ENCODE measurements at places on chromosomes 7 and 10. TPM values are rescaled to one million over a fixed set of nuclear protein-coding genes. Genes with fewer than 3 reads are reported as not detected.

- DNase-seq = no peak
- H3K27me3 ChIP-seq = peaks cover 4% of the 10 kb centered on the region
- no peaks in the 10 kb centered on the region for H3K36me3 ChIP-seq
These were observed 692.0 kb upstream of the IGFBP3 start for GRCh38 chr7:46613116-46613515.

DNA sequence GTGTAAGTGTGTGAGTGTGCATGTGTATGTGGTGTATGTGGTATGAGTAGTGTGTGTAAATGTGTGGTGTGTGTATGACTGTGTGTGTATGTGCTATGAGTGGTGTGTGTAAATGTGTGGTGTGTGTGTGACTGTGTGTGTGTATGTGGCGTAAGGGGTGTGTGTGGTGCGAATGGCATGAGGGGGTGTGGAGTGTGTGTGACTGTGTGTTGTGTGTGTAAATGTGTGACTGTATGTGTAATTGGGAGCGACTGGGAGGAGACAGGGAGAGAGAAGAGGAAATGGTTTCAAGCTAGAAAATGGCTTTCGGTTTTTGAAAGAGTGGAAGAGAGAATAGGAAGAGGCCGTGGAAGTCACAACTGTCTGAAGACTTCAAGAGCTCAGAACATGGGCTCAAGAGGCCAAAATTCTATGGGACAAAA lies 23.6 kb upstream of the GATAD1 start:
- H3K4me3 ChIP-seq = peak overlapping the region; percentile 12
- H3K36me3 ChIP-seq = no peaks in the 10 kb centered on the region
- no peak for DNase-seq
- H3K4me1 ChIP-seq = peaks cover 17% of the 10 kb centered on the region
- peaks cover 4% of the 10 kb centered on the region for H3K27me3 ChIP-seq

NME8 gene
- not detected for total RNA-seq

DNA sequence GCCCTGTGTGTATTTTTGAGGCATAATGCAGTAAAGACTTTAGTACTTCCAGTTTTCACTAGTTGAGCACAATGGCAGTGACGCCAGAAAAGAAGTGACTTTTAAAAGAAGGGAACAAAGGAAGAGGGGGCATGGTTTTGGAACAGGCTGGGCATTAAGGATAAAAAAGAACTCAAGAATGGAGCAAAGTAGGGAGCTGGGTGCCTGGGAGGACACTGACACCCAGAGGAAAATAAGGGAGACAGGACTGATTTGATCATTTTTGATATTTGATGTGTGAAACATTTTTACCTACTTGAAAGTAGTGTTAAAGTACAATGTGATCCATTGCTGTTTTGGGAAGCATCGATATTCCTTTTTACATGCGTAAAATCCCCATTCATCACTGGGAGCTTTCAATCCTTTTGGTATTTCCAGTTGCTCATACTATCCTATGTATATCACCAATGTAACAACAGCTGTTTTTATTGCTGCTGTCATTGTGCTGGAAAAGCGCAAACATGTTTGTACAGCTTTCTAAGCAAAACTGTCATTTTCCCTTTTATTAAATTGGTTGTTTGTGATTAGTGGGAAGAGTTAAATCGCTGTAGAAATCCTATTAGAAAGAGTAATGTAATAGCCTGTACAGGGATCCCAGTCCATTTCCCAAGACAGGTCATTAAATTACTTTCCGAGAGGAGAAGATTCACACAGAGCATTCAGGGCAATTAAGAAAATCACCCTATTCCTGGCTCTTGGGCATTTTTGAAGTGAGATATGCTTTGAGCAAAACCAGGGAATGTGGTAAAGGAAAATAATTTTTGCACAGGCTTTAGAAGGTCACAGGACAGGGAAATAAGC lies 85.2 kb downstream of the ADAM12 start:
- H3K4me1 ChIP-seq = peaks cover 10% of the 10 kb centered on the region
- DNase-seq = peak; percentile 5
- H3K27me3 ChIP-seq = no peaks in the 10 kb centered on the region

FEZF1 gene
- total RNA-seq = not detected

DNA sequence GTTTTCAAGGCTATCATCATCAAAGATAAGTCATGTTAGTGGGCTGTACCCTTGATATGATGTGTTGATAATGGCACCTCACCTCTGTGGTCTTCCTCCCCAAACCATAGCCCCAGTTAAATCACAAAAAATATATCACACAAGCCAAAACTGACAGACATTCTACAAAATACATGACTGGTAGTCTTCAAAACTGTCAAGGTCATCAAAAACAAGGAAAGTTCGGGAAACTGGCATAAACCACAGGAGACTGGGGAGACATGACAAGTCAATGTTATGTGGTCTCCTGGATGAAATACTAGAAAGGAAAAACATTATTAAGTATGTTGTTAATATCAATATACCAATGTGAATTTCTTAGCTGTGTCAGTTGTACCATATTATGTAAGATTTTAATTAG lies 279.5 kb upstream of the FZD1 start:
- no peak overlapping the region for H3K4me3 ChIP-seq
- peaks cover 22% of the 10 kb centered on the region for H3K36me3 ChIP-seq
- H3K4me1 ChIP-seq = no peaks in the 10 kb centered on the region
- no peak for DNase-seq
- no peak overlapping the region for H3K27ac ChIP-seq
- no peaks in the 10 kb centered on the region for H3K27me3 ChIP-seq

CALML3 gene
- not detected for total RNA-seq

ZP3 gene
- 25.8 TPM for total RNA-seq

- peaks cover 21% of the 10 kb centered on the region for H3K4me1 ChIP-seq
- peak; percentile 52 for DNase-seq
- peaks cover 22% of the 10 kb centered on the region for H3K27me3 ChIP-seq
- H3K4me3 ChIP-seq = no peak overlapping the region
- no peak overlapping the region for H3K27ac ChIP-seq
- no peaks in the 10 kb centered on the region for H3K36me3 ChIP-seq
These were observed 45.7 kb upstream of the RBM33 start for GRCh38 chr7:155598810-155599210.

SPDYE9 gene
- total RNA-seq = not detected

INHBA gene
- 27.5 TPM for total RNA-seq

- H3K4me1 ChIP-seq = peaks cover 7% of the 10 kb centered on the region
- DNase-seq = no peak
- H3K4me3 ChIP-seq = no peak overlapping the region
- no peaks in the 10 kb centered on the region for H3K36me3 ChIP-seq
- no peak overlapping the region for H3K27ac ChIP-seq
These were observed 207.8 kb downstream of the TFEC start for GRCh38 chr7:115822801-115823200.

TMEM176A gene
- not detected for total RNA-seq

DNA sequence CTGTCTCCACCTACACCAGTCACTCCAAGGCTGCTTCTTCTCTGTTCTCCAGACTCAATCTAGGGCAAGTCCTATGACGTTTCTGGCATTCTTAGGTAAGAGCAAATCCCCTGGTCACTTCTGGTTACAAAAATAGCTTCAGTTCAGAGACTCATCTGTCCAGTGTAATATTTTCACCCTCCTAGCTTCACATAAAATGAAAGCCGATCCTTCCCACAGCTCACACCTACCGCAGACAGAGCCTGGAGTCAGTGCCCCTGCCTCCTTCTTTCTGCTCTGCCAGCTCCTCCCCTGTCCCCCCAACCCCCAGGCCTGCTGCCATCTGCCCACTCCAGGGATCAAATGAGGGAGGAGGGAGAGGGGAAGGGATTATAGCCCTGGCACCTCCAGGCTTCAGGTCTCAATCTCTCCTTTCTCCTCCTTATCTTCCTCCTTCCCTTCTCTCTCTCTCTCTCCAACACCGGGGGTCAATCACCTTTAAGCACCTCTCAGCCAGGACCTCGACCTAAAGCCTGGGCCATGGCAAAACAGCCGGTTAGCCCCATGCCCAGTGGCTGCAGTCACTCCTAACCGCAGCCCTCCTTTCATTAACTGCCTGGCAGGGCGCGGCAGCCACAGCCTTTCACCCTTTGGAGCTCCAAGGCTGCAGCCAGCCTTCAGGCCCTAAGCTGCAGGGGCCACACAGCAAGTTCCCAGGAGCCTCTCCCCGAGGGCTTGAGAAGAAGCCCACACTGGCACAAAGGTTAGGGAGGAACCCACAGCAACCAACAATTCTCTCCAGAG lies 292.6 kb upstream of the MGMT start:
- no peak overlapping the region for H3K27ac ChIP-seq
- H3K36me3 ChIP-seq = no peaks in the 10 kb centered on the region
- no peak overlapping the region for H3K4me3 ChIP-seq
- DNase-seq = no peak
- H3K27me3 ChIP-seq = no peaks in the 10 kb centered on the region

DNA sequence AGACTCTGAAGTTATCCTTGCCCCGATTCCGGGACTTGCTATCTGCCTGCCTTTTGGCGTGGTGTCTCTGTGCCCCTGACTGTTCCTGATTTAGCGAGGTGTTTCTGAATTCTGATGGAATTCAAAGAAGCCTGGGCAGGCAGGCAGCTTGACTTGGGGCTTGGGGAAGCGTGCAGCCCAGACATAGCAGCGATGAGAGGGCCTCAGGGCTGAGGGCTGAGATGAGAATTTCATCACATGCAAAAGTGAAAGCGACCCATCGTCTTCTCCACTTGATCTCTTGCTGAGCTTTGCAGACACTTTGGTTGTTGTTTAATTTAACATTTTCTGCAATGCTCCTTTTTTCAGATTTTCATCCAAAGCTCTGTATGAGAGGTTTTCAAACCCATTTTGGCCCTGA lies 57.8 kb downstream of the TCF7L2 start:
- H3K27ac ChIP-seq = peak overlapping the region; percentile 57
- H3K4me3 ChIP-seq = peak overlapping the region; percentile 84
- H3K4me1 ChIP-seq = peaks cover 31% of the 10 kb centered on the region
- no peak for DNase-seq
- H3K36me3 ChIP-seq = peaks cover 30% of the 10 kb centered on the region

DNA sequence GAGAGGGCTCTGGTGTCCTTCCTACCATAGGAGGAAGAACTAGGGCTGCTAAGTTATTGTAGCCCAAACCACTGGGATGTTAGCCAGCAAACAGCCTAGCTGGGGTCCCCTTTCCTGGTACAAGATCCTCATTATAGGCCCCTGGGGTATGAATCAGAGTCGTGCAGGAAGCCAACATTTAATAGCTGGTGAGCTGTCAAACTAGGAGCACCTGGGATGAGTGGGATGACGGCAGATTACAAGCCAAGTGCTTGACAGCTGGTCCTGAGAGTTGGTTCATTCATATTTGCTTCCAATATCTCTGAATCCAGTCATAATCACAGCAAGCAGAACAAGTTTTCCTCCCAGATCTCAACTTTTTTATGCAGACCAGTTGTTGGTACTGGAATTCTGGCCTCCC lies 25.1 kb upstream of the DNAJB12 start:
- no peaks in the 10 kb centered on the region for H3K27me3 ChIP-seq
- H3K4me1 ChIP-seq = peaks cover 24% of the 10 kb centered on the region
- no peak overlapping the region for H3K27ac ChIP-seq
- no peak for DNase-seq

C10orf143 gene
- total RNA-seq = 3.3 TPM

GRCh38 chr10:130440971-130441370 lies 304.8 kb downstream of the GLRX3 start:
- H3K4me3 ChIP-seq = no peak overlapping the region
- DNase-seq = no peak
- H3K36me3 ChIP-seq = no peaks in the 10 kb centered on the region
- no peaks in the 10 kb centered on the region for H3K4me1 ChIP-seq

DNA sequence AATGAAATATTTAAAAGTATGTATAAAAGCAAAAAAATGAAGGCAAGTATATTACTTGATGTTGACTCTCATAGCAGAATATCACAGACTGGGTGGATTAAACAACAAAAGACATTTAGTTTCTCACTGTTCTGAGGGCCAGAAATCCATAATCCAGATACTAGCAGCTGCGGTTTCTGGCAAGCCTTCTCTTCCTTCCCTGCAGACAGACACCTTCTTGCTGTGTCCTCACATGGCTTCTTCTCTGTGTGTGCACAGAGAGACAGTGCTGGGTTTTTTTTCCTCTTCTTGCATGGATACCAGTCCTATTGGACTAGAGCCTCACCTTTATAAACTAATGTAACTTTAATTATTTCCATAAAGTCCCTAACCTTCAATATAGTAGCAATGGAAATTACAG lies 127.9 kb upstream of the AKR1E2 start:
- H3K4me1 ChIP-seq = peaks cover 43% of the 10 kb centered on the region
- no peaks in the 10 kb centered on the region for H3K27me3 ChIP-seq
- H3K4me3 ChIP-seq = no peak overlapping the region
- no peak overlapping the region for H3K27ac ChIP-seq
- no peak for DNase-seq

DNA sequence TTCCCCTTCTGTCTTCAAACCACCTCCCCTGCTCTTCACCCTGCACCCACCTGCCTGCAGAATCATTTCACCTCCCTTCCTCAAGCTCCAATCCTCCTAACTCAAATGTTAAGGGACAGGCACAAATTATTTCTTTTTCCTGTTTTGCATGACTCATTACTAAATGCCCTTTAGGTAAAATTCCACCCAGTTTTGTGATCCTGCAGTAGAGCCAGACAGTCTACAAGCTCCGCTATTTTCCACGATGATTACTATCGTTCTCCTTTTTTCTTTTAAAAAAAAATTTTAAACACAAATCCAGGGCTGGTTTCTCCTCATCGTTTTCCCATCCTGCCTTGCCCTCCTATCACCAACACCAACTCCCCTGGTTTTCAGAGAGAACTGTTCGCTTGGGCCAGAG lies 186.8 kb upstream of the YAE1 start:
- H3K27ac ChIP-seq = no peak overlapping the region
- no peaks in the 10 kb centered on the region for H3K36me3 ChIP-seq
- H3K4me3 ChIP-seq = no peak overlapping the region
- H3K27me3 ChIP-seq = peaks cover 4% of the 10 kb centered on the region
- no peak for DNase-seq

DNA sequence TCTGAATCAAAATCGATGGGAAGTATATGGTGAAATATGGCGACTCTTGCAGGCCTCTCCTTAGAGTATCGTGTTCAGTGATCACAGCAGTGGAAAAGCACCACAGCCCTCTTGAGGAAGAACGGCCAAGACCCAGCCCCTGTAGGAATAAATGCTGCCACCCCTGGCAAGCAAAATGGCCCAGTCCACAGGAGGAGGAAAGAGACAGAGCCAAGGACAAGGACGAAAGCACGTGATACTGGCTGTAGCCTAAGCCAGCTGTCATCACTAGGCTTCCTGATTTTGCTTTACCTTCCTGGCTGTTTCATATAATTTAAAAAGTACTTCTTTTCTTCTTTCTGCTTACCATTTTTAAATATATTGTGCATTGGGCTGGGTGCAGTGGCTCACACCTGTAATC lies 395.0 kb upstream of the SHH start:
- no peaks in the 10 kb centered on the region for H3K4me1 ChIP-seq
- H3K4me3 ChIP-seq = no peak overlapping the region
- H3K27me3 ChIP-seq = peaks cover 2% of the 10 kb centered on the region
- no peak for DNase-seq
- no peaks in the 10 kb centered on the region for H3K36me3 ChIP-seq

GRCh38 chr10:133130602-133131001 lies 29.4 kb upstream of the KNDC1 start:
- H3K4me1 ChIP-seq = no peaks in the 10 kb centered on the region
- no peak overlapping the region for H3K27ac ChIP-seq
- DNase-seq = no peak
- H3K27me3 ChIP-seq = peaks cover 9% of the 10 kb centered on the region
- no peak overlapping the region for H3K4me3 ChIP-seq
